ENCODE measurements at places on chromosomes 3 and 15.

GRCh38 chr3:150878290-150878689 is 26.9 kb downstream of the MINDY4B start:
- no peak for DNase-seq

DNA sequence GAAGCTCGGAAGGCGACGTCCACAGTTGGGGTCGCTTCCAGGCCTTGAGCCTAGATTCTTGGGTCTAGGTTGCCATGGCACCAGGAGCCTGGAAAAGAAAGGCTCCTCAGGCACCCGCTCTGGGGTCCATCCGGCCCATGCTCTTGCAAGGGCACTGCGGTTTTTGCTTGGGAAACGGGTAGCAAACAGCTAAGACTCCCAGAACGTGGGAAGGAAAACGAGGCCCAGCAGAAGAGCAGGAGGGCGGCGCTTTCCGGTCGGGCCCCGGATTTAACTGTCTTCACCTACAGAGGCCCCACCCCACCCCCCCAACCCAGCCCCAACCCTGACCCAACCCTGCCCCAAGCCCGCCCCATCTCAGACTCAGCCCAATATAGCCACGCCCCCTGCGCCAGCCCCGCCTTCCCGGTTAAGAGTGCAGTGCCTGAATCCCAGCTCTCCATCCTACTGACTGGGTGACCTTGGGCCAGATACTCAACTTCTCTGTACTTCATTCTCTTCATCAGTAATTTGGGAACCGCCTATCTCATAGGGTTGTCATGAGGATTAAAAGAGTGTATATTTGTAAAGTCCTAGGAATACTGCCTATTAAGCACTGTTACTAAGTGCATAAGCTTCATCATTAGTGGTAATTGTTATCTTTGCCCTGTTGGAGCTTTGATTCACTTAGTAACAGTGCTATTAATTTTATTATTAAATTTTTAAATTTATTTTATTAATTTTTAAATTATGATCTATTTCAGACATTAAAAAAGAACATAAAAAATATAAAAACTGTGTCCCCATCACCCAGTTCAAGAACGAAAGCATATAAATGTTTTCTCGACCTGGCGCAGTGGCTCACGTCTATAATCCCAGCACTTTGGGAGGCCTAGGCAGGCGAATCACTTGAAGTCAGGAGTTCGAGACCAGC is 28.4 kb upstream of the SMAD6 start:
- DNase-seq: peak; percentile 78

DNA sequence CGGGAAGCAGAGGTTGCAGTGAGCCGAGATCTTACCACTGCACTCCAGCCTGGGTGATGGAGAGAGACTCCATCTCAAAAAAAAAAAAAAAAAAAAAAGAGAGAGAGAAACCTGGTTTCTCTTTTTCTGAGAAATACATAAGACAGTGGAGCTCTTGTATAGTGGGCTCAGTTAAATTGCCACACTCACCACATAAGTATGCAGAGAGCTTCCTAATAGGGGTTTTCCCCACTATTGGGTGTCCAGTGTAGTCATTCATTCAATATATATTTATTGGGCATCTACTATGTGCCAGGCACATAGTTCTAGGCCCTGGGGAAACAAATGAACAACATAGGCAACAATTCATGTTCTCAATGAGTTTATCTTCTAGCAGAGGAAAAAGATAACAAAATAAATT is 48.9 kb upstream of the FMN1 start:
- DNase-seq: no peak

DNA sequence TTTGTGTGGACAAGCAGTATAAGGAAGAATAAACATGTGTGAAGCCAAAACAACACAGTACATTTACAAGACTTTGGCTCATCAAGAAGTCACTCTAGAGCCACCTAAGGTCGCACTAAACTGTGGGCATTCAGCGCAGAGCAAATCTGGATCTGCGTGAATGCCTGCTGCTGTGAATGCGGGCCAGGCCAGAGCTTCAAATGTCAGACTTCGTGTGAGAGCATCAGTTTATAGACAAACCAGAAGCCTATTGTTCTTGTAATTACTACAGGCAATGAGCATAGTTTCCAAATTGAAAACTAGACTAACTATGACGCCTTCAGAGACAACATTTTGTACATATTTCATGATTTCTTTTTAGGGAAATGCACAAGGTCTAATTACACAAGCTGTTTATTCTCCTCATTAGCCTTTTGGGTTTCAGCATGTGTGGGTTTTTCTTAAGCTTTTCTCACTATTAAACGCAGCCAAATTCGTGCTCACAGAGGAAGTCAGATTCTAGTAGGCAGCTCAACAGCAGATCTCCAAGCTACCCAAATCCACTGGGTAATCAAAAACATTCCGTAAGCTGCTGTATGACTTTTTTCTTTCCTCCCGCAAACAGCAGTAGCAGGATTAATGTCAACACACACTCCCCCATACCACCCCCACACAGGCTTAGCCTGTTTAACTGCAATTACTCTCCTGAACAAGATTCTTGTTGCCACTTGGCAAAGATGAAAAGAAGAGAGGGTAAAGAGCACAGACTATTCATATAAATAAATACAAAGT is 84.5 kb upstream of the SETMAR start:
- DNase-seq: no peak

DNA sequence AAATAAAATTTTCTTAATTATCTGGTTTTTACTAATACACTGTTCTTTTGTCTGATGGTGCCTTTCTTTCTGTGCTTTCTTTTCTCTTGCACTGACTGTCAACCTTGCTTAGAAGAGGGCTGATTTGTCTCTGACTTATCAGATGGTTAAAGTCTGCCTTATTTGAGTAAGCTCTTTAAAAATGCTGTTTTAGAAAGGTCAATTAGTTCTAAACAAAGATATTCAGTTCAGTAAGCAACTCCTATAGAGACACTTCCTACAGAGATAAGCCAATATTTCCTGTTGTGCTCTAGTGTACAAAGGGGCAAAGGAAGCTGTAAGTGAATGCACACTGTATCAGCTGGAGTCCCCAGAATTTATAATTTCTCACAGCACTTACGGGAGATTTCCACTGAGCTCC is 153.4 kb upstream of the TSPAN3 start:
- no peak for DNase-seq

DNA sequence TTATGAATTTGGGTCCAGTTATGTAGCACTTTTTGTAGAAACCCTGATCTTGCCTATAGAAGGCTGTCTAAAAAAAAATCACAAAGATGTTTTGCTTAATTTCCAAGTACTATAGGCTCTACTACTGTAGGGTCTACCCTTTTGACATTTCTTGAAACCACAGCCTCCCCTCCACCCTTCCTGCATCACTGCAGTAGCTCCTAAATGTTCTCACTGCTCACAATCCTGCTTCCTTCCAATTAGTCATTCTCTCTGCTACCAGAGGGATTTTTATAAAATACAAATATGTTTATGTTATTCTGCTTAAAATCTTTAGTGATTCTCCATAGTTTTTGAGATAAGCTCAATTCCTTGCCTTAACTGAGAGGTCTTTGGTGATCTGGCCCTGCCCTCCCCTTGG is 114.0 kb downstream of the CYP19A1 start:
- DNase-seq: no peak

DNA sequence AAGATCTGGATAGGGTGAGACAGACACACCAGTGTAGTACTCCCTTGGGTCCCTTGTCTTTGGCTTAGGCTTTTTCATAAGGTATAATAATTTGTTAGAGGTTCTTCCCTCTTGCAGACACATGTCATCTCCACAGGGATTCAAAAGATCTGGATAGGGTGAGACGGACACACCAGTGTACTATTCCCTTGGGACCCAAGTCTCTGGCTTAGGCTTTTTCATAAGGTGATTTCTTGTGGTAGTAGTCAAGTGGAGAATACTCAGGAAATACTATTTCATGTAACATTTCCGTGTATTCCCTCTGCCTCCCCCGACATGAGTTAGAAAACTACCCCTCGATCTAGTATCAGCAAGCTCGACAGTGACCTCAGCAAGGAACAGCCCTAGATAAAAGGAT is 954 bp upstream of the MAPKBP1 start:
- no peak for DNase-seq

- no peak for DNase-seq
Observed at GRCh38 chr15:34456658-34457057, 19.1 kb upstream of the GOLGA8A start.

GRCh38 chr3:9071936-9072666 is 108.8 kb upstream of the RAD18 start:
- no peak for DNase-seq
